Stimulated activated CD4-positive, alpha-beta T cell treated with anti-CD3 and anti-CD28 coated beads, Interleukin-2, amount 100 ng/mL, for 48 hours (primary cell): ENCODE measurements at places on chromosomes 12 and 14.

DNA sequence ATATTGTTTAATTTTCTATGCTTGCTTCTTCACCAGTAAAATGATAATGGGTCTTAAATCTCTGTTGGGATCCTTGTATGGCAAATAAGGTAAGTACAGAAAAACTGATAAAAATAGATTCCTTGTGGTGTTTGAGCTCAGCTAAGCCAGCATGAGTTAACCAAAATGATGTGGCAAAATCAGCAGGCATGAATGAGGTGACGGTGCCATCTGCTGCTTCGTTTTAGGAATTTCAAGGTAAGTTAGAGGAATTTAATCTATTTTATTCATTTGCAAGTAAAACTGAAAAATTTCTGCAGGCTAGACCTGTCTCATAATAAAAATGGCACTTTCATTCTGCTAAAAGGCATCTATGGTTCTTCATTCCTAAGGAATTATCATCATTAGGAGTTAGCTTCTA is 10.0 kb upstream of the CLEC7A start:
- peak; percentile 26 for DNase-seq

- DNase-seq: no peak
These were observed 5.5 kb upstream of the VASH1 start for GRCh38 chr14:76755610-76756370.

GRCh38 chr14:106803379-106803778 is 1277.0 kb downstream of the TMEM121 start:
- DNase-seq: no peak

DNA sequence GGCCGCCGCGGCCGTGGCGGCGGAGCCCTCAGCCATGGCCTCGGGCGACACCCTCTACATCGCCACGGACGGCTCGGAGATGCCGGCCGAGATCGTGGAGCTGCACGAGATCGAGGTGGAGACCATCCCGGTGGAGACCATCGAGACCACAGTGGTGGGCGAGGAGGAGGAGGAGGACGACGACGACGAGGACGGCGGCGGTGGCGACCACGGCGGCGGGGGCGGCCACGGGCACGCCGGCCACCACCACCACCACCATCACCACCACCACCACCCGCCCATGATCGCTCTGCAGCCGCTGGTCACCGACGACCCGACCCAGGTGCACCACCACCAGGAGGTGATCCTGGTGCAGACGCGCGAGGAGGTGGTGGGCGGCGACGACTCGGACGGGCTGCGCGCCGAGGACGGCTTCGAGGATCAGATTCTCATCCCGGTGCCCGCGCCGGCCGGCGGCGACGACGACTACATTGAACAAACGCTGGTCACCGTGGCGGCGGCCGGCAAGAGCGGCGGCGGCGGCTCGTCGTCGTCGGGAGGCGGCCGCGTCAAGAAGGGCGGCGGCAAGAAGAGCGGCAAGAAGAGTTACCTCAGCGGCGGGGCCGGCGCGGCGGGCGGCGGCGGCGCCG is 381 bp downstream of the YY1 start:
- no peak for DNase-seq

DNA sequence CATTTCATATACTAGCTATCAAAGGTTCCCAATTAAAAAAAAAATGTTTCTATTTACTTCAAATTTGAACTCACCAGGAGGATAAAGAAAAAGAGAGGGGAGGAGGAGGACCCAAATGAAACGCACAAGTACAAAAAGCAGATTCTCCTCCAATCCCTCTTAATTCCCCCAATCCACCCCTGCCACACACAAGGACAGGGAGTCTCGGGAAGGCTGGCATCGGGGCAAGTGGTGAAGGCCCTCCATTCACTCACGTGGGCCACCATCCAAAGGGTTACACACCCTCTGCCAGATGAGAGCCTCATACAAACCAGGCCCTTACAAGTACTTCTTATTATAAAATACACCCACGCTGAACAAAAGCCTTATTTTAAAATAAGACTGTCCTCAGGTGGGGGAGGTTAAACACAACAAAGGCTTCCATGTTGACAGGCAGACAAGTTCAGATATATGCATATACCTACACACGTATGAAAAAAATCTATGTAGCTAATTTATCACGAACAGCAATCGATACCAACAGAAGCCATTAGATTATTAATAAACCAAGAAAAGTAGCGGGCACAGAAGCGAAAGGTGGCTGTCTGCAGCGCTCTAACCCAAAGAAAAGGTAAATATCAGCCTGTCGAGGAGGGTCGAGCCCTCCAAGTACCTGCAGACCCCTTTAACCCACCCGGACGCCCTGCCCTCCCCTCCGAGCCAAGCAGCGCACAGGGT is 1.5 kb downstream of the ATP2B1 start:
- DNase-seq: no peak

DNA sequence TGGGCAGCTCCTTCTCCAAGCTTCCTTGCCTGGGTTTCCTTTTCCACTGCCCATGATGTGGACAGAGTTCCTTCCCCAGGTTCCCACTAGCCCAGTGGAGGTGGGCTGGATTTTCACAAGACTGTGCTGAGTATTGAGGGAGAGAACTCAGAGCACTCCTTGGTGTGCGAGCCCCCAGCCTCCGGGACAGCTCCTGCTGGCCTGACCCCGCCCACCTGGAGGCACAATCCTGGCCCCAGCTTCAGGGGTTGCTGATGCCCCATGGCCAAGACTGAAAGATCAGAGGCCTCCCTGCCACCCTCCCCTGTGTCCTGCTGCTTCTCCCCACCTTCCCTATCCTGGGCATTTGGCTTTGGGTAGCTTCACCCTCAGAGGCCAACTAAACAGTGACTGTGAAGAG is 7.7 kb downstream of the KCNH3 start:
- no peak for DNase-seq

- DNase-seq: peak; percentile 98
These were observed at the start of gene SINHCAF for GRCh38 chr12:31325877-31326631. Gene SINHCAF (minus strand): TSS chr12:31326150. CDS start chr12:31298204, 27,946 bp downstream.

DNA sequence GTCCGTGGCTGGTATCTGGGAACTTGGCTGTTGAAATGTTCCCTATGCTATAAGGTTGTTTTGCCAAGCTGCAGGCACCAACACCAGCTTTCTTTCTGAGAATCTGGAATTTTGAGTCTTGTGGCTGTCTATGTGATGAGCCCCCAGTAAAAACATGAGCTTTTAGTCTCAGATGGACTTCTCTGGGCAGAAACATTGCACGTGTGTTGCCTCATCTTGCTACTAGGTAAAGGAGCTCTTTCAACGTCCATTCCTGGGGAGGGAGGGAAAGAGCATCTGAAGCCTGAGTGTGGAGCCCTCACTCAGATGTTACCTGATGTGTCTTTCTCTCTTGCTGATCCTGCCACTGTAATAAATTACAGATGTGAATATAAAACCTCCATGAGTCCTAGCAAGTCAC is 183.8 kb upstream of the LHX5 start:
- no peak for DNase-seq

GRCh38 chr12:46246021-46246700 is 22.7 kb downstream of the SLC38A1 start:
- DNase-seq: no peak

GRCh38 chr12:127393896-127394295 is 873.1 kb upstream of the TMEM132C start:
- no peak for DNase-seq

DNA sequence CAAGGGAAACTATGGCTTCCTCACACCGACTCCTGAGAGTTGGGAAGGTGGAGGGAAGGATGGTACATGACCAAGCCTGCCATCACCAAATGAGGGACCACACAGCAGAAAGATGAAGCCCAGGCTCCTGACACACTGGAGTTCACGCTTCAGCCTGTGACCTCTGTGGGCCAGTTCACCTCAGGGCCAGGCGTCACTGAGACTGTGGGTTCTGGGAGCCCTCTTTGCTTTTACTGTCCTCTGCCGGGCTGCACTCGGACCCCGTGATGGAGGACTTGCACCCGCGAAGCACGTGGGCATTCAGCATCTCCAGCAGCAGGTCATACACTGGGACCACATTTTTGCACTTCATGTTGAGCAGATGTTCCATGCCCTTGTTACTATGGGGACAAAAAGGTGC is 61.2 kb downstream of the ESR2 start:
- DNase-seq: no peak

GRCh38 chr12:14471497-14471896 is 96.2 kb downstream of the PLBD1 start:
- DNase-seq: no peak

GRCh38 chr14:57008534-57008933 is 198.3 kb upstream of the OTX2 start:
- no peak for DNase-seq

DNA sequence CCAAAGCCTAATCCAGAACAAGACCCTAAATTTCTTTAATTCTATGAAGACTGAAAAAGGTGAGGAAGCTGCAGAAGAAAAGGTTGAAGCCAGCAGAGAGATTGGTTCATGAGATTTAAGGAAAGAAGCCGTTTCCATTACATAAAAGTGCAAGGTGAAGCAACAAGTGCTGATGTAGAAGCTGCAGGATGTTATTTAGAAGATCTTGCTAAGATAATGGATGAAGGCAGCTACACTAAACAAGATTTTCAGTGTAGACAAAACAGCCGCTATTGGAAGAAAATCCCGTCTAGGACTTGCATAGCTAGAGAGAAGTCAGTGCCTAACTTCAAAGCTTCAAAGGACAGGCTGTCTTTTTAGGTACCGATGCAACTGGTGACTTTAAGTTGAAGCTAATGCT is 65.4 kb upstream of the AMIGO2 start:
- no peak for DNase-seq

GRCh38 chr12:1777798-1778197 is 42.6 kb upstream of the LRTM2 start:
- DNase-seq: no peak

DNA sequence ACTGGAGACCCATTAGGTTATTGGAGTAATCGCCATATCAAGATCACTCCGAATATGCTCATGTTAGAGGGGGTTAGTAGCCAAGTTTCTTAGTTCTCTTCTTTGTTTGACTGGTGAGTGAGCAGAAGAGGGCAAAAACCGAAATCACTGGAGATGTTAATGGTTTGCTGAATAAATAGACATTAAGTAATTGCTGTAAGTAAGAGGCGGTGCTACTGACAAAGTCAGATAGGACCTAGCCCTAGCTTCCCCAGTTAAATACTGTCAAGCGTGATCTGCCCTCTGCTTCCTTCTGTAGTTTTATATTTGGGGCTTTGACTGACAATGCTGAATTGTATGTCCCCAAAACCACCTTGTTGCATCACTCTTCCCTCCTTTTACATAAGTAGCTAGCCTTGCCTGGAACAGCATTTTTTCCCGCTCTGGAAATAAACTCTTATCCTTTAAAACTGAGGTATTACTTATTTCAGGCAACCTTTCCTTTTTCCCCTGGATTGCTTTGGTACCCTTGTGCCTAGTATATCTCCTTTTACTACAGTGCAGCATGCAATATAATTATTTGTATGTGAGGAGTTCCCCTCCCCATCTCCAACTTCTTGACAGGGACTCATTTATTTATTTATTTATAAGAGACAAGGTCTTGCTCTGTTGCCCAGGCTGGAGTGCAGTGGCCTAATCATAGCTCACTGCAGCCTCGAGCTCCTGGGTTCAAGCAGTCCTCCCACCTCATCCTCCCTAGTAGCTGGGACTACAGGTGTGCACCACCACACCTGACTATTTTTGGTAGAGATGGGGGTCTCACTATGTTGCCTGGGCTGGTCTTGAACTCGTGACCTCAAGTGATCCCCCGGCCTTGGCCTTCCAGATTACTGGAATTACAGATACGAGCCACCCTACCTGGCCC is 1.4 kb downstream of the SNRPF start:
- no peak for DNase-seq
